ENCODE measurements at places on chromosomes 2 and 18. TPM values are rescaled to one million over a fixed set of nuclear protein-coding genes. Genes with fewer than 3 reads are reported as not detected.
A peak's percentile ranks its signal among the peaks of the same experiment; 100 is the strongest.

DNA sequence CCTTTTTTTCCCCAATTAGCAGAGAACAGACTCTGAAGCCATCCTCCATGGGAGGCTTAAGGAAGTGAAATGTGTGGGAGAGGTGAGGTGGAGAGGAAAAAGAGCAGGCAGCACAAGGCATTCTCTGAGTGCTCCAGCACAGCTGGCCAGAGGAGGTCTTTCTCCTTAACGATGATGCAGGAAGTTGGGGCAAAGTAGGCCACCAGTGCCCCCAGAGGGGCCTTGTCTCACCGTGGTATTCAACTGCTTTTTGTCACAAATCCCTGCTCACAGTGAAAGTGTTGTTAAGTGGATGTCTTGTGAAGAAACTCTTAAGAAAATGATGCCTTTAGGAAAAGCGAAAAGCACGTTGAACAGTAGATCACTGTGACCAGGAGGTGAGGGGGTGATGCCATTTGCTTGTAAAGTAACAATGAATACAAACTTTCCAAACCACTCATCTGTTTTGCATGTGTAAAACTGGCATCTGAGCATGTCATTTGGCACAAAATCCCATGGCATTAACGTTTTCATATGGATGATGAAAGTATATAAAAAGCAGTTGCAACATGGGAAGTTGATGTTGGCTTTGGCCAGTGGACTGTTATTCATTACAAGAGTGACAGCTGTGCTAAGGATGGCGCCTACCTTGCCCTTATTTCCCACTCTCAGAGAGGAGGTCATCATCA is 49.2 kb upstream of the CDC42EP3 start:
- no peak for DNase-seq

DNA sequence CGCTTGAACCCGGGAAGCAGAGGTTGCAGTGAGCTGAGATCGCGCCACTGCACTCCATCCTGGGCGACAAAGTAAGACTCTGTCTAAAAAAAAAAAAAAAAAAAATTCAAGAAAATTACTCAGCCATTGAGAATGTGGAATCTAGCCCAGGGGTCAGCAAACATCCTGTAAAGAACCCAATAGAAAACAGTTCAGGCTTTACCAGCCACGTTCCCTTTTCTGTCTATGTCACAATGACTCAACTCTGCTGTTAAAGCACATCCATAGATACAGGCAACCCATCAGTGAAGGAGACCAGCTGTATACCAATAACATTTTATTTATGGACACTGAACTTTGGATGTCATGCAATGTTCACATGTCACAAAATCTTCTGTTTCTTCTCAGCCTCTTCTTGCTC is 435.6 kb upstream of the GYPC start:
- DNase-seq: no peak

- peak; percentile 13 for DNase-seq
Measured at GRCh38 chr2:153519257-153519875, 40.8 kb upstream of the RPRM start.

GRCh38 chr2:56224316-56224715 is 40.5 kb downstream of the CCDC85A start:
- no peak for DNase-seq

C1D gene
- total RNA-seq: 21.9 TPM

- no peak for DNase-seq
Measured at GRCh38 chr2:127486247-127487058, 39.8 kb downstream of the IWS1 start.

- no peak for DNase-seq
Measured at GRCh38 chr2:106759966-106760365, 126.0 kb downstream of the ST6GAL2 start.

ANKRD62 gene
- 0.18 TPM for total RNA-seq

DNA sequence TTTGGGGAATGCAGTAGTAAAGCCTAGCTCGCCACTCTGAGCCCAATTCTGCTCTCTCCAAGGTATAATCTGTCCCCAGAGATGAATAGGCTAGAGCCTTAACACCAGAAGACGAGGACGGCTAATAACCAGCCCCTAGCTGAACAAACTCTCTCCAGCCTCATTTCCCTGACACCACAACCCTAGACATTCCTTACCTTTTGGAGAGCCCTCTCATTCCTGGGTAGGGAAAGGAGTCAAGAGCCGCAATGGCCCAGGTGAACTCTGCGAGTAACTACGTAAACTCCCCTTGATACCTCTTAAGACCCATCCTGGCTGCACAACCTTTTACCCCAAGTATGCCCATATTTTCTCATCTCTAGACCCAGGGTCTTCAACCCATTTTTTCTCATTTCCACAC is 722.9 kb downstream of the BCL11A start:
- no peak for DNase-seq

DNA sequence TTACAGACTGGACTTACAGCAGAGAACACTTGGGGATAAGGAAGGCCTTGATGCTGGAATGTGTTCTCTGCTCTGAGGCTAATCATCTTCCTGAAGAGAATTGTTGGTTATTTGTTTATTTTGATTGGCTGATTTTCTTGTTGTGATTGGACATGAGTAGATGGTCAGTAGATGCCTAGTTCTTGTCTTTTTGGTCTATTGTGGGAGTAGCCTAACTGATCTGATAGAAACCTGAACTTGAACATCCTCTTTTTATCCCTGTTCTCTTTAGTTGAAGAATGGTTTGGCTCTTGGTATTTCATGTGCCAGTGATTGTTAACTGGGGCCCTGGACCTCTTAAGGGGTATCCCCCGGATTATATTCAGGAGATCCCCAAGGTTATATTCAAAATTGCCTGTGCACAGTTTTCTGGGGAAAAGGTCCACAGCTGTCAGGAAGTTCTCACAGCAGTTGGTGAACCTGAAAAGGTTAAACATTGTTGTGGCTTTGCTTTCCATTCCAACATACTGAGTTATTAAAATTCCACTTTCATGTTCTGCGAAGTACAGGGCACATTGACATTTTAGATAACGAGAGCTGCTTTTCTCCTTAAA is 13.6 kb downstream of the TWSG1 start:
- no peak for DNase-seq

DNA sequence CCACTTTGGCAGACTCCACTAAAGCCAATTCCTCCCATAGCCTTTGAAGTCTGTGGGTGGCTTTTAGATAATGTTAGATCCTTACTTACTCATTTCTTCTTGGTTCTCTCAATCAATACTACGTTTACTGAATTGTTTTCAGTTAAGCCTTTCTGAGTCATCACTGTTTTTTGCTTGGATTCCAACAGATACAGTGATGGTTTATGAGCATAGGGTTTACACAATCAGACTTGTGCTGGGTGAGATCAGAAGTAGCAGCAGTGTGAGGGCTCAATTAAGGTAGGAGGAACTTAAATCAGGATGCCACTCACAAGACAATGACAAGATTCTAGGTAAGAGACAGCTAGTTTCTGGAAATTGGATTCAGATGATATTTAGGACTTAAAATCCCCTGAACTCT is 297.7 kb upstream of the DOK6 start:
- DNase-seq: no peak

DNA sequence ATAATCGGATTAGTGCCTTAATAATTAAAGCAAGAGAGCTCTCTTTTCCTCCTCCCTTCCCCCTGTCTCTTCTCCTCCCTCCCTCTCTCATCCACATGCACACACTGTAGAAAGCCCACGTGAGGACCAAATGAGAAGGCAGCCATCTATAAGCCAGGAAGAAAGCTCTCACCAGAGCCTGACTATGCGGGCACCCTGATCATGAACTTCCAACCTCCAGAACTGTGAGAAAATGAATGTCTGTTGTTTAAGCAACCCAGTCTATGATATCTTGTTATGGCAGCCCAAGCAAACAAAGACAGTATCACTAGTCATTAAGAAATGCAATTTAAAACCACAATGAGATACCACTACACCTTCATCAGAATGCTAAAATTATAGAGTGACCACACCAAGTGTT is 220.3 kb downstream of the EN1 start:
- no peak for DNase-seq

- DNase-seq: no peak
Measured at GRCh38 chr2:230849633-230850357, 14.9 kb upstream of the ITM2C start.

NEU4 gene
- total RNA-seq: 0.82 TPM

SIX3 gene
- not detected for total RNA-seq

All from cerebellum (tissue), 4 donors.